ENCODE measurements at places on chromosomes 4 and X.

GRCh38 chrX:57772637-57773036 lies 92.6 kb upstream of the NLRP2B start:
- no peak for DNase-seq

GRCh38 chr4:83262682-83263081 lies 21.9 kb downstream of the COQ2 start:
- no peak for DNase-seq

- DNase-seq = no peak
Observed at GRCh38 chrX:10582945-10583344, 37.4 kb downstream of the MID1 start.

- DNase-seq = no peak
Observed at GRCh38 chrX:102154218-102154860, 1.4 kb downstream of the BEX5 start.

DNA sequence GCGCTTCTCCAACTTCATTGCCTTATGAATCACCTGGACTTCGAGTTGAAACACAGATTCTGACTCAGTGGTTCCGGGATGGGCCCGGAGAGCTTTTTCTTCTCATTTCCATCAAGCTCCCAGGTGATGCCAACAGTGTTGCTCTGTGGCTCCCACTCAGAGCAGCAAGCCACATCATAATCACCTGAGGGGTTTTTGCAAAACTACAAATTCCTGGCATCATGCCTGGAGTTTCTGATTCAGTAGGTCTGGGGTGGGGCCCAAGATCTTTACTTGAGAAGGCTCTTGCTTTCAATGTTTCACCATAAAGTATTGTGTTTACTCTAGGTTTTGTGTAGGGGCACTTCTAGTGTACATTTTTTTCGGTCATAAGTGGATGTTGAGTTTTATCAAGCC lies 7.0 kb downstream of the MTM1 start:
- DNase-seq = no peak

DNA sequence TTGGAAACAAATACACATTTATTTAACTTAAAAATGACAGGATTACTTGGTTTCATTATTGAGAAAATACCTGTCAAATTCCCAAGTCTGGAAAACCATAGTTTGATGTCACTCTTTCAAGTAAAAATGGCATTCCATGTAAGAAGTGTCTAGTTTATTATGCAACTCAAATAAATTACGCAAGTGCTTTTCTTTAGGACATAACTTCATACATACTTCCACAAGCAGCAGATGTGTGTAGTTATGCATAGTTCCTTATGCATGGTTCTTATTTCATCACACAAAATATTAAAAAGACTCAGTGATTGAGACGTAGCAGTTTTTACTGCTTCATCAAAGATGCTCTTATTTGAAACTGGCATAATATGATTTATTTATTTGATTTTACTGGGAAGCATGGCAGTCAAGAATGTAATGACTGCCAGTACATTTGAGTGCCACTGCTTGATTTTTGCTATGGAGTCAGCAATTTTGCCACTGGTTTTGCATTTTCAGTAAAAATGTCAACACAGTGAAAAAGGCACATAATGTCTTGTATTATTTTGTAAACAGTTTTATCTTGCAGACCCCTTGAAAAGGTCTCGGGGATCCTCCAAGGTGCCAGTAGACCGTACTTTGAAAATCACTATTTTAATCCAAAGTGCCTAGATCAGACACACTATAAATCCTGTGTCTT lies 62.1 kb downstream of the CLCN3 start:
- no peak for DNase-seq

DNA sequence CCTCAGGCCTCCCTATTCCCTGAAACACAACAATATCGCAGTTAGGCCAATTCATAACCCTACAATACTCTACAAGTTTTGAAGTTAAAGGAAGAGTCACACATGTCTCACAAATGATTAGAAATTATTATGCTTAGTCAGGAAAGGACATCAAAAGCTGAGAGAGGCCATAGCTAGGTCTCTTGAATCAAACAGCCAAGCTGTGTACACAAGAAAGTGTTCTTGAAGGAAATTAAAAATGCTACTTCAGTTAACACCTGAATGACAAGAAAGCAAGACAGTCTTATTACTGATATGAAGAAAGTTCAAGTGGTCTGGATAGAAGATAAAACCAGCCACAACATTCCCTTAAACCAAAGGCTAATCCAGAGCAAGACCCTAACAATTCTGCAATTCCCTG lies 23.6 kb upstream of the GUCY1A1 start:
- no peak for DNase-seq

DNA sequence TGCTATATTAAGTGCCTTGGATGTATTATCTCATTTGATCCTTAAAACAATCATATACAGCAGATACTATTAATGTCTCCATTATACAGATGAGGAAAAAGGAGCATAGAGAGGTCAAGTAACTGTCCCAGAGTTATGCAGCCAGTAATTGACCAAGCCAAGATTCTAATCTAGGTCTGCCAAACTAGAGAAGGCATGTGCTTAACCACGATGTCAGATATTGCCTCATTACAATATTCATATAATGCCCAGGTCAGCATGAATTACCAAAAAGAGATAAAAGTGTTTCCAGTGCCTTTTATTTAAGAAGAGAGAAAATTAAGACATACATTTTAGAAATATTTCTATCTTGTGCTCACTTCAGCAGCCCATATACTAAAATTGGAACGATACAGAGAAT lies 7.1 kb downstream of the ARHGEF6 start:
- DNase-seq = no peak

DNA sequence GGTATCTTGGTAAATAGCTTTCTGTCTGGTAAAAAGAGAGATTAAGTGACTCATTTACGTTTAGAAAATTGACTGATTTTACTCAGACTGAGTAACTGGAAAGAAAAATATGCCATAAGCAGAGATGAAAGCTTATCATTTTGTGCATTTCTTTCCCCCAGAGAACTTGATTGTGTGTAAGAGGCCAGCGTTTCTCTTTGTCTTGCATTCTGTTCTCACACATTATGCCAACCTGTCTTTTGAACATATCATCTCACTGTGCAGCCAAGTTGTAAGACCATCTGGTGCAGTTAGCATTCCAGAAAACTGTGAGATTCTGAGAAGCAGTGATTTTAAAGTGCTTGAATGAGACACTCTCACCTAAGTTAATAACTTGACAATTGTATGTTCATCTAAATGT lies 651.3 kb downstream of the TECRL start:
- no peak for DNase-seq

GRCh38 chr4:138671106-138671505 lies 344.5 kb upstream of the NOCT start:
- DNase-seq = no peak

DNA sequence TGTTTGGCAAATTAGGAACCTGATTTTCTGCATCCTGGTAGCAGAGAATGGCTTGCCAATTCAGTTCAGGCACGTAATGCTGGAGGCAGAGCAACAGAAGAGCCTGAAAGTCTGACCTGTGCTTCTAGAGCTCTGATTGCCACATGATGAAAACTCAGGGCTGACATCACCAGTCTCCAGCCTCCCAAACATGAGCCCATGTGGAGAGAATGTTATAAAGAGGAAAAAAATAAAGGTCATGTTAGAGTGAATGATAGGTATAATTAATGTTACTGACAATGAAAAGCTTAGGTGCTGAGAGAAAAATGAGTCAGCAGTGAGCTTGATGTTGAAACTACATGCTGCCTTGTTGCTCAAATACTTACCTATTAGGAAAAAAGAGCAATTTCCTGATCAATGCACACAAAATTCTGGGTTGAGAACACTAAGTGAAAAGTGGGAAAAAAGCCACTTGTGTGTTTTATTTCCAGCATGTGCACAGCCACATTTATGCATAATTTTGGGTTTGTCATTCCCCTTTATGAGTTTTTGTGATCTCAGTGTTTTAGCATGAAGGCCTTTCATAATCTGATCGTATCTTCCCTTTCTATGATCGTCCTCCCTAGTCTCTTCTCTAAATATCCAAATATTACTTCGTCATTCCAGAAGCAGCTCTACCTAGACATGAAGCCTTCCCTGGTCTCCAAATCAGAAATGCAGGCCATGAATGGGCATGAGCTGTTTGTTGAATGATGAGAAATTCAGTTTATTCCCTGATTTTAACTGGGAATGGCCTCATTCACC lies 113.3 kb upstream of the CPEB2 start:
- no peak for DNase-seq

GRCh38 chr4:21879187-21879586 lies 69.4 kb downstream of the KCNIP4 start:
- no peak for DNase-seq

GRCh38 chr4:156442912-156443311 lies 489.2 kb upstream of the CTSO start:
- DNase-seq = no peak

- DNase-seq = no peak
Observed at GRCh38 chr4:24849351-24849750, 54.0 kb downstream of the SOD3 start.

DNA sequence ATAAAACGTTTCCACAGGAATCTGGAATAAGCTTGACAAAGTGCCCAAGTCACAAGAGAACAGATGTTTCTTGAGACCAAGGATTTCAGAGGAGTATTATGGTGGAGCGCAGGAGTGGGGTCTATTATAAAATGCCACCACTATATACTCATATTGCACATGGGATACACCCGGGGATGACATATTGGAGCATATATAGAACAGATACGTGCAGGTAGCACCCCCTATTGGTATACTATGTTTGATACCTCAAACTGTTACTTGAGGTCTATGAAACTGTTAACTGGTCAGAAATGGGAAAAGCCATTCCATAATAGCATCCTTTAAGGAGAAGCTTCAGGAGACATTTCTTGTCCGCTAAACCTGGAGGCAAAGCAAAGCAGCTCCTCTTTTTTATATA lies 86.0 kb downstream of the PCYT1B start:
- no peak for DNase-seq

DNA sequence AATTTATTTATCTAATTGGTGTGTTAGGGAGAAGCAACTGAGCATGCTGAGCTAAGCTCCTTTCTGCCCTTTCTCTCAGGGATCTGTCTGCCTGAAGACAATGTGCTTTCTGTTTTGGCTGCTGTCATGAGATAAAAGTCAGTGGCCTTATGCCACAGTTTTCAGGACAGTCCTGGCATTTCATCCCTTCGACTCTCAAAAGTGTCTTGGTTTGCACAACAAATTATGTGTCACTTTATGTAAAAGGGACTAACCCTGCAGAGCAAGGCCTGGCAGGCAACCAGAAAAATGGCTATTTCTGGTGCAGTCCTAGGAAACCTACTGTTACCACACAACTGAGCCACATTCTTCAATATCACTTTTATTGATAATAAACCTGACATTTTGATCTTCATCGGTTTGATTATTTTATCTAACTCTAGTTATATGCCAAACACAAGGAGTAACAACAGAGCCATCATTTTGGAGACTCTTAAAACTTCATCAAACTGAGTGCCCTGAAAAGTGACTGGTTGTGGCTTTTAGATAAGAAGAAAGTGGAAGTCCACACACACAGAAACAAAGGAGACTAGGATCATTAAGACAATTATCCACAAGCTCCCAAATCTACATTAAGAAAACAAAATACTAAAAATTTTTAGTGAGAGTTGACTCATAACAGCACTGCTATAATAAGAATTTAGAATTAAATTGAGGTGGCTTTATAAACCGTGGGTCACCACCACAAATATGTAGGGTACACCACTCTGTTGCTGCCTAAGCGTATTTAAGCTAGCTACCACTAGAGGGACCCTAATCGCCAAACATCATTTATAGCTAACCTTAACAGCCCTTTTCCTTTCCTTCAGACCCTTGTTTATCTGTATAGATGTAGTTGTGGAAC lies 95.9 kb upstream of the PTPN13 start:
- no peak for DNase-seq

GRCh38 chr4:112279025-112279881 lies 6.5 kb downstream of the TIFA start:
- no peak for DNase-seq

- no peak for DNase-seq
Observed at GRCh38 chrX:148788449-148788848, 288.0 kb downstream of the AFF2 start.

GRCh38 chrX:9902656-9903055 lies 64.5 kb upstream of the CLDN34 start:
- no peak for DNase-seq

GRCh38 chrX:49230500-49231232 lies 2.5 kb downstream of the CACNA1F start:
- peak; percentile 14 for DNase-seq

GRCh38 chr4:94354474-94354896 lies 11.8 kb upstream of the HPGDS start:
- DNase-seq = no peak

- DNase-seq = no peak
Observed at GRCh38 chr4:58453956-58454355, 1343.8 kb upstream of the IGFBP7 start.

DNA sequence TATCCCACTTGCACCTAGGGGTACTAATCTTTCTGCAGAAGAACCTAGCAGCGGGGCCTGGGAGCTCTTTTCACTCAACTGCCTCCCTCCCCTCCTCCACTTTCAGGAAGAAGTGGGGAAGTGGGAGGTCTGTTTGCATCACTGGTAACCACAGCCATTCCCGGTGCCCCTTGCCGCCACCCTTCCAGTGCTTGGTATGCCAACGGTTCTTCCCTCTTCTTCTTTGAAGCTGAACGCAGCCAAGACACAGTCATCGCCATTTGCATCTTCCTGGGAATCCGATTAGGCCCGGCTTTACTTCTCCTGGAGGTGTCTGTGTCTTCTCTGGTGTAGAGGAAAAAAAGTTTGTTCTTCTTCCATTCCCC lies 47.2 kb upstream of the RBPJ start:
- DNase-seq = no peak

- no peak for DNase-seq
Observed at GRCh38 chrX:106612393-106612763, 600 bp downstream of the RADX start.

GRCh38 chr4:90146306-90146705 lies 19.1 kb downstream of the CCSER1 start:
- DNase-seq = no peak

DNA sequence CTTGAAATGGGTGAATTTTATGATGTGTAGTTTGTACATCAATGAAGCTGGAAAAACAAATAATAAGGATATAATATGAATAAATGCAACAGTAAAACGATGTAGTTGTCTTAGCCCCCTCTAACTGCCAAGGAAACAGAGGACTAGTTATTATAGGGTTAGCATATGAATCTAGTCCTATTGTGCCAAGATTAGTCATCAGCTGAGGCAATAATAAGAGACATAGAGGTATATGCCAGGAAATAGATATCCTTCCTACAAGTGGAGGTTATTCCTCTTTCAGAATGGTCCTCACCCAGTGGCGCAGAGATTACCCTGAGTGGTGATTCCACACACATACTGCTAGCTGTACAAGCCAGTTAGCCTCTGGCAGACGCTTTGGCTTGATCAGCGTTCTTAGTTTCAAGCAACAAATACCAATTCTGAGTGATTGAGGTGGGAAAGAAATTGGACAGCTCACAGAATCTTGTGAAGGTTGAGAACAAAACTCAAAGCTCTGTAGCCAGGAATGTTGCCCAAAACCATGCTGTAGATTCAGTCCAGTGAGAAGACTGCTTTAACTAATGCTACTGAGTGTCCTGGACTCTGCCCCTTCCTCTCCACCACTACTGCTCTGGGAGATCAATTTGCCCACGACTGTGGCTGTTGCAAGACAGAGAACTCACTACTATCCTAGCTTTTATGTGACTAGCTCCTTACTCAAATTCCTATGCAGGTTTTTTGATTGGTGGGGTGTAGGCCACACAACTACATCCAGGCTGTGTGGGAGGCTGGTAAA lies 27.0 kb upstream of the ZNF280C start:
- no peak for DNase-seq

All from central memory CD8-positive, alpha-beta T cell (primary cell).